ENCODE measurements at places on chromosomes 1 and 21. TPM values are rescaled to one million over a fixed set of nuclear protein-coding genes. Genes with fewer than 3 reads are reported as not detected.

C4BPA gene
- total RNA-seq, result not detected

NBPF10 gene
- total RNA-seq, result 3.1 TPM

ASCL5 gene
- not detected for total RNA-seq

DNA sequence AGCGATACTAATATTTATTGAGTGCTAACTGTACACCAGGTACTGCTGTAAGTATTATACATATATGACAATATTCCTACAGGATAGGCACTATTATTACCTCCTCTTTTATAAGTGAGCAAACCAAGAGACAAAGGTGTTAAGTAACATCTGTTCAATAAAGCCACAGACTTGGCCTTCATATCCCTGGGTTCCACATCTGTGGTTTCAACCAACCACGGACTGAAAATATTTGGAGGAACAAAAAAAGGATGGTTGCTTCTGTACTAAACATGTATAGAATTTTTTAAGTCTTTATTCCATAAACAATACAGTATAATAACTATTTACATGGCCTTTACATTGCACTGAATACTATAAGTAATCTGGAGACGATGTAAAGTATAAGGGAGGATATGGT is 95.1 kb downstream of the RERE start:
- H3K36me3 ChIP-seq, result no peaks in the 10 kb centered on the region
- no peak overlapping the region for H3K27ac ChIP-seq
- H3K27me3 ChIP-seq, result no peaks in the 10 kb centered on the region
- peaks cover 11% of the 10 kb centered on the region for H3K4me1 ChIP-seq
- no peak overlapping the region for H3K4me3 ChIP-seq
- DNase-seq, result no peak

DNA sequence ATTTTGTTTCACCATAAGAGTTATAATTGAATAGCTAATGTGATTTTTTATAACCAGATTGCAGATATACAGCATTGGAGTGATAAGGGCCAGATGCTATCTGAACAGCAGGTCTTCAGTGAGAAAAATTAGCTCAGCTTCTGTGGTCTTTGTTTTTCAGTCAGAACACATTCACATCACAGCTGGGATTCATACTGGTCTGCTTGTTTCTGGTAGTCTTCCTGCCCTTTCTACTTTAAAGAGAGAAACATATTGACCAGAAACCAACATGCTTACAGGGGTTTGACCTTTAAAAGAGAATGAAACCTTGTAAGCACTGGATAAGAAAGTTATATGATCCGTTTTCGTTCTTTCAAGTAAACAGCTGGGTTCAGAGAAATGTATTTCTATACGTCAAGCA is 213.7 kb upstream of the TMPRSS15 start:
- H3K27ac ChIP-seq, result no peak overlapping the region
- no peak for DNase-seq
- no peaks in the 10 kb centered on the region for H3K4me1 ChIP-seq
- no peaks in the 10 kb centered on the region for H3K27me3 ChIP-seq
- no peak overlapping the region for H3K4me3 ChIP-seq

Data from tibial nerve (tissue), 4 donors.